Nephron progenitor cell (in vitro differentiated cells): ENCODE measurements at places on chromosomes 3 and 15.

DNA sequence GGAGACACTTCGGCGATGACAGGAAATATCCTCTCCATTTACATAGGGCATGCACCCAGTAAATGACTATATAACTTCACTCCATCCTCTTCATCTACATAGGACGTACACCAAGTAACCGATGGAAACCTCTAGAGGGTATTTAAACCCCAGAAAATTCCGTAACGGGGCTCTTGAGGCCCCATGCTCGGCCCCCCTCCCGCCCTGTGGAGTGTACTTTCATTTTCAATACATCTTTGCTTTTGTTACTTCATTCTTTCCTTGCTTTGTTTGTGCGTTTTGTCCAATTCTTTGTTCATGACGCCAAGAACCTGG is 7.5 kb upstream of the FAM107A start:
- no peak for DNase-seq

GRCh38 chr3:48039487-48040190 is 23.4 kb upstream of the MAP4 start:
- no peak for DNase-seq

- no peak for DNase-seq
Measured at GRCh38 chr3:124829178-124829818, 57.9 kb downstream of the ITGB5 start.

GRCh38 chr3:99741588-99741987 is 76.1 kb upstream of the CMSS1 start:
- no peak for DNase-seq

GRCh38 chr3:153448151-153448829 is 286.3 kb downstream of the RAP2B start:
- no peak for DNase-seq

DNA sequence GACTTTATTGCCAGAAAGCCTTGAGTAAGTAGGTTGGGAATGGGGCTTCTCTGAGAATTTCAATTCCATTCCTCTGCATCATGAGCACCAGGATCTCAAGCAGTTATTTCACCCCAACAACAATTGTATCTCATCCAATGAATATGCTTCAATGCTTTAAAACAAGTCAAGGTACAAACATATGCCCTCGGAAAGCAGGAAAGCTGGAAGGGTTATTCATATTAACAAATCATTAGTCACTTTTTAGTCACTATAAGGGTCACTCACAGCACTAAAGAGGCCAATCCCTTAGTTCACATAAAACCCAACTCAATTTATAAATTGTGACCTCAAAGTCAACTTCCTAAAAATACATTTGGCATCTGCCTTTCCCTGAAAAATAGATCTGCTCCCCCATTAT is 16.2 kb downstream of the MB21D2 start:
- no peak for DNase-seq

DNA sequence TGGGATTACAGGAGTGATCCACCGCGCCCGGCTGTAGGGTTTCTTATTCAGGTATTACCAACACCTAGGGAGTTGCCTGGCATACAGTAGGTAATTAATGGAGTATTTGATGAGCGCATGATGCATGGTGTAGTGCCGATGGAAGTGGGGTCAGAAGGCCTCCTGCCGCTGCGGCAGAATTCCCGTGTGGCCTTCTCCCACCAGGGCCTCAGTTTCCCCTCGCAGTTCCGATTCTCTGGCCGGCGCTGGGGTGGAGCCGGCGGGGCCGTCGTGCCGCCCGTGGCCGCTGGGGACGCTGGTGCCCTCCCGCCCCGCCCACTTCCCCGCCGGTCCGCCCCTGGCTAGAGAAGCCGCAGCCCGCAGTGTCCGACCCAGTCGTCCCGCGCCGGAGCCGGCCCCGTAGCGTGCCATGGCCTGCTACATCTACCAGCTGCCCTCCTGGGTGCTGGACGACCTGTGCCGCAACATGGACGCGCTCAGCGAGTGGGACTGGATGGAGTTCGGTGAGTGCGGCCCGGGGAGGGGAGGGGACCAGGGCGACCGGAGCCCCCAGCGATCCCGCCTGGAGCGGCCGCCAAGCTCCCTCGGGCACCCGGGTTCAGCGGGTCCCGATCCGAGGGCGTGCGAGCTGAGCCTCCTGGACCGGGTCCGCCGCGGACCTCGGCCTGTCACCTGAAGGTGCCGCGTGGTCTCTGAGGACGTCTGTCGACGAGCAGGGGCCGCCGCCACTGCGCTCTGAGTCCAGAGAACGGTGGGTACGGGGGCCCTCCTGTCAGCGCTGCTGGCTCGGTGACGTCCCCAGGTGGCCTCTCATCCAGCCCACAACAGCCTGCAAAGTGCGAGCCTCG is at the start of gene IRAK2:
Gene IRAK2, plus strand, starts transcription at position 374 of the 848 bp plus-strand sequence. Its CDS starts 36 bp downstream, at position 410.
- peak; percentile 80 for DNase-seq

DNA sequence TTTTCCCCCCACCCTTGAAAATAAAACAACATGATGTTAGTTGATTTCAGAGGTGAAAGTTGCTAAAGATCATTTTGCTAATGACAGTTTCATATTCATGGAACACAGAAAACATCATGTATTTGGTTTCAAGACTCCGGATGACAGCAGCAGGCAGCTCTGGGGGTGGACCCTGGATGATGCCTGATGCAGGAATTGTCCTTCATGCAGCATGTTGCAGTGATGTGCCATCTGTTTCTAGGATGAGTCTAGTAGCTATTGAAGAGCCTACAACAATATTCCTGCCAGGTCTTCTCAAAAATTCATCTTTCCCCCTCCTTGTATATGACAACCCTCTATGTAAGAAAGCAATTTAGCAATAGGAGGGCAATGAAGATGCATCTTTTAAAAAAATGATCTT is 108.3 kb downstream of the SV2B start:
- no peak for DNase-seq

- no peak for DNase-seq
Measured at GRCh38 chr3:1087066-1087560, 5.7 kb upstream of the CNTN6 start.

GRCh38 chr3:155658671-155659261 is 86.1 kb downstream of the PLCH1 start:
- no peak for DNase-seq

GRCh38 chr15:77421370-77421700 is 647 bp downstream of the HMG20A start:
- DNase-seq: no peak

DNA sequence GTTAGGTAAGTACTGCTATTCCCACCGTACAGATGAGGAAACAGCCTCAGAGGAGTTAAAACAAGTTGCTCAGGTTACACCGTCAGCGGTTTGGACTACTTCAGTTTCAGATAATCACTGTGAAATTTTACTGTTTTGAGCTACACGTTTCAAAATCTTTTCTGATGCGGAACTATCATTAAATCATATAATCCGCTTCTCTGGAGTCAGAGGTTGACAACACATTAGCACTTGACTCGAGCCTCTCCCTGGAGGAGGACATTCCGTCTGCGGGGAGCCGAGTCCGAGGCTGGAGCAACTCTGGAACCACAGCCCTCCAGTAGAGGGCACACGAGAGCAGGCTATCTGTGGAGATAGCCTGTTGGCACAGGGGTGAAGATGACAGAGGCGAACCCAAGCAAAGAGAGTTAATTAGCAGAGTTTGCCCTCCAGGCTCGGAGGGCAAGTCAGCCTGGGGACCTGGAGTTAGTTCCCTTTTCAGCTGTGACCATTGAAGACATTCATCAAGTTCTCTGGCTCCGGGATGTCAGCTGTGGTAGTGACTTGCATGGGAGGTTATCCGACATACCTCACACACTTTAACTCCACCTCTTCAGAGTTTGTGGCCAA is 131.2 kb downstream of the IGF1R start:
- peak; percentile 86 for DNase-seq

GRCh38 chr3:27927882-27928281 is 205.8 kb upstream of the EOMES start:
- DNase-seq: no peak

DNA sequence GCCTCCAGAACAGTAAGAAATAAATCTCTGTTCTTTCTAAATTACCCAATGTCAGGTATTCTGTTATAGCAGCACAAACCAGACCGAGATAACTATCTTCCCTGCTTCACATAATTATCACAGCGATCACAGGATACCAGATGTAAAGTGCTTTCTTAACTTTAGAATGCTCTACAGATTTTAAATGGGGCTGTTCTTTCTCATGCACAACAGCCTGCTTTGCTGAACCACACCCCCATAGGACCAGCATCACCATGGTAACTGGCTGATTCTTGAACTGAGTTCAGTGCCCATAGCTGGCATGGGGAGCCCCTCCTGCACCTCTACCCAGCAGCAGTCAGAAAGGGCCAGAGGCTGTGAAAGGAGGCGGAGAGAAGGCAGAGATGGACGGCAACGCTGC is 7.8 kb downstream of the CD80 start:
- DNase-seq: no peak

DNA sequence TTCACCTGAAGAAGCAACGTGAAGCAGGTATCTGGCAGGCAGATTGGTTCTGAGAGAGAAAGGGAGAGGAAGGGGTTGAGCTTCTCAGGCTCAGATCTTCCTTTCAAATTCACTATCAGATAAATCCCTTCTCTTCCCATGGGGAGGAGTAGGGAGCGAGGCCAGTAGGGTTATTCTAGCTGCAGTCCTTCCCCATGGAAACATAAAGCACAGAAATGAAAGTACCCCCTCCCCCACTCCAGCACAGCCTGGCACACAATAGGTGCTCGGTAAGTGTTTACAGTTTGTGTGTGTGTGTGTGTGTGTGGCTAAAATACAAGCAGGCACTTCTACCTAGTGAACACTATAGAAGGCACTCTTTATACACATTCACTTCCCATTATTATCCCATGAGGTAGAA is 20.8 kb upstream of the VPS8 start:
- DNase-seq: no peak

DNA sequence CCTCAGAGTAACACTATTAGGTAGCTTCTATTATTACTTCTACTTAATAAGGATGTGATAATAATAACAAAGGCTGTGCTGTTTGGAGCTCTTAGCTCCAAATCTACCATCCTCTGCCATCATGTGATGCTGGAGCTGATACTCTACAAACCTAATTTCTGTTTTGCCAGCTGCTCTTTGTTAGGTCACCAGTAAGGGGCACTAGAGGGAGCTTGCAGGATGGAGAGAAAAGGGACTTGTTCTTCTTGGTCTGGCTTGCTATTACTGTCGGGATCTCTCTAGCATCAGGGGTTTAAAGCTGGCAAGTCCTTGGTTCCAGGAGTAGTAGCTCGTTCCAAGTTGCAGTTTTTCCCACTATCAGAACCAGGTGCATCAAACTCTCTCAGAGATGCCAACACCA is 194.9 kb upstream of the KBTBD8 start:
- no peak for DNase-seq

DNA sequence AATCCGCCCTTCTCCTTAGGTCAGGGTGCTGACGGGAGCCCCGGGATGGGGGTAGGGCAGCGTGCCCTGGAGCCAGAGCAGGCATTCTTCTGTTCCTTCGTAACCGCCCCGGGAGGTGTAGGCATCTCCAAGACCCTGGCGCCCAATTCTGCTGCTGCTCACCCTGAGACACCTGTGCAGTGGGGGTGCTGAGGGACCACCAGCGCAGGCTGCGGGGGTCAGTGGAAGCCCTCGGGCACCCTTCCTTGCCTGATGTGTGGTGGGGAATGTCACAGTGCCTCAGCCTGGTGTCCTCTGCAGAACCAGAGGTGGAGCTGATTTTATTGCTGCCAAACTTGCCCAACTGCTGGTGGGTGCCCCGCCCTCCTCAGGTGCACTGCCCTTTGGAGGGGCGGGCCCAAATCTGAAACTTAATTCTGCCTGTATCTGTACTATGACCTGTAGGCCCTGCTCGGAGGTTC is 7.3 kb downstream of the CSK start:
- DNase-seq: no peak

DNA sequence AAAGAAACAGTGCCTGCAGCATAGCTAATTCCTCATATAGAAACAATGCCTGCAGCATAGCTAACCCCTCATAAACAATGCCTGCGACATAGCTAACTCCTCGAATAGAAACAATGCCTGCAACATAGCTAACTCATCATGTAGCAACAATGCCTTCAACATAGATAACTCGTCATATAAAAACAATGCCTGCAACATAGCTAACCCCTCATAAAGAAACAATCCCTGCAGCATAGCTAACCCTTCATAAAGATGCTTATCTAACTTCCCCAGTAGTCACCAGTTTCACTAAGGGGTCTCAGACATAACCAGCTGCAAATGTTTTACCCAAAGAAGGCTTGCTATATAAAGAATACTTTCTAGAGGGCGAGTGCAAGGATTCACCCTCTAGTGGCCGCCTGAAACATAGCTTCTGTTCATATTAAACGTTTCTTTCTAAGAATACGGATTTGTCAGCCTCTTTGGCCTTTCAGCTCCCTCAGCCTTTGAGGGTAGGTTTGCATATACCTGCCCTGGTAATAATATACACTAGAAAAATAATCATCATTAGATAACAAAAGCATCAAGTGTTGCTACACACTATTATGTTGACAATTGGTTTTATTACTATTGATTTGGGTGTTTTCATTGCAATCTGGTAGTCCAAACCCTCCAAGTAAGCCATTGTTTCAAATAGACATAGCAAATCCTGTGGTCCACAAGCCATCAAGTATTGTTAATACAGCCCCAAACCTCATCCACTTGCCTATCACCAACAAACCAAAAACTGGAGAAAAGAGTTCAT is 44.4 kb upstream of the FAN1 start:
- DNase-seq: peak; percentile 10

GRCh38 chr15:41713047-41713446 is 52.8 kb downstream of the MGA start:
- no peak for DNase-seq

GRCh38 chr15:62983956-62984355 is 58.6 kb upstream of the TPM1 start:
- DNase-seq: no peak

GRCh38 chr15:63372018-63372705 is 9.5 kb downstream of the CA12 start:
- no peak for DNase-seq

GRCh38 chr3:143002083-143002712 is 828 bp downstream of the U2SURP start:
- no peak for DNase-seq

DNA sequence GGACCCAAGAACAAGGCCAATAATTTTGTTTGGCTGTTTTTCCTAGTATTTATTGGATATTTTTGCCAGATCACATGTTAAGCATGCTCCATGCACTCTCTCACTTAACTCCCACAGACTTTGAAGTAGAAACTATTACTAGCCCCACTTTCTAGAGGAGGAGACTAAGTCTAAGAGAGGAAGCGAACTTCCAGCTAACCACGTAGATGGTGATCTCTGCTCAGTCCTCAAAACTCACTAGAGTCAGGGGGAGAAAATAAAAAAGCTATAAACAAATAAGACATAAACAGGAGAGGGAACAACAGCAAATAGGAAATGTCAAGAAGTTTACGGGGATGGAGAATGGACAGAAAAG is 481.0 kb upstream of the PROK2 start:
- no peak for DNase-seq

- no peak for DNase-seq
Measured at GRCh38 chr15:25900901-25901300, 37.8 kb upstream of the ATP10A start.

DNA sequence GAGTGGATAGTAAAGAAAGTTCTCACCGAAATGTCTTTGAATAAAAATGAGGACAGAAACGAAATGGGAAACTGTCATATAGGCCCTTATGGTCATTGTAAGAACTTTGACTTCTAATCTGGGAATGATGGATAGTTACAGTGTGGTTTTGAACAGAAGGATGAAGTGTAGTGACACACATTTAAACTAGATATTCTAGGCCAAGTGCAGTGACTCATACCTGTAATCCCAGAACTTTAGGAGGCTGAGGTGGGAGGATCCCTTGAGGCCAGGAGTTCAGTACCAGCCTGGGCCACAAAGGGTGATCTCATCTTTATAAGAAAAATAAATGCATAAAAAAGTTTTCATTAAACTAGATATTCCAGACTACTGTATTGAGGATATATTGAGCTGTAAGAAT is 452.8 kb downstream of the ROBO1 start:
- no peak for DNase-seq
